RWPE2 (cell line): ENCODE measurements at places on chromosomes 6 and 20.

DNA sequence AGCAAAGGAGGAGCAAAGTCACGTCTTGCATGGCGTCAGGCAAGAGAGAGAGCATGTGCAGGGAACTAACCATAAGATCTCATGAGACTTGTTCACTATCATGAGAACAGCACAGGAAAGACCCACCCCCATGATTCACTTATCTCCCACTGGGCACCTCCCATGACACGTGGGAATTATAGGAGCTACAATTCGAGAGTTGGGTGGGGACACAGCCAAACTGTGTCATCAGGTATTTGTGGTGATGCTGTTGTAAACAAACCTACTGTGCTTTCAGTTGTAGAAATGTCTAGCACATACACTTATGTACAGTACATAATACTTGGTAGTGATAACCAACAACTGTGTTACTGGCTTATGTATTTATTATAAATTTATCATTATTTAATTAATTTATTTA, 128.3 kb downstream of the UTRN start:
- DNase-seq, result no peak

DNA sequence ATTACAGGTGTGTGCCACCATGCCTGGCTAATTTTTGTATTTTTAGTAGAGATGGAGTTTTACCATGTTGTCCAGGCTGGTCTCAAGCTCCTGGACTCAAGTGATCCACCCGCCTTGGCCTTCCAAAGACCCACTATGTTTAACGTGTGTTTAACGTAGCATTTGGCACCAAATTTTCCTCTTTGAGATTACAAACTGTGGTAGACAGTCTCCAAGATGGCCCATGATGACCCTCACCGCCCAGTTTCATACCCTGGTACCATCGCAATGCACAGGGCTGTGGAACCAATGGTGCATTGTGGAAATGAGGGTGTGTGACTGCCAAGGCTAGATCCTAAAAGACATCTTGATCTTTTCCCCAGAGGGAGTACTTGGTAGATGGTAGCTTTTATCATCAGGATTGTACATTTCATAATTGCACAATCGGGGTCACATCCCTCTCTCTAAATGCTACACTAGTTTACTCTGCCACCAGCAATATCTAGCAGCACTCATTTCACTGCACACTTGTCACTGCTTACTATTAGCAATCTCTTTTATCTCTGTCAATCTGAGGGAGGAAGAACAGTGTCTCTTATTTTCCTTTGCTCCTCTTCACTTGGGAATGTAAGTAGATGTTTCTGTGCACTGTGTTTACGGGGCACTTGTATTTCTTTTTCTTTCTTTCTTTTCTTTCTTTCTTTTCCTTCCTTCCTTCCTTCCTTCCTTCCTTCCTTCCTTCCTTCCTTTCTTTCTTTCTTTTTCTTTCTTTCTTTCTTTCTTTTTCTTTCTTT, 96.9 kb downstream of the NOL4L start:
- peak; percentile 48 for DNase-seq

GRCh38 chr6:15751721-15752350, 89.0 kb upstream of the DTNBP1 start:
- DNase-seq, result no peak

- no peak for DNase-seq
Measured at GRCh38 chr6:7907159-7907558, 3.4 kb downstream of the TXNDC5 start.

DNA sequence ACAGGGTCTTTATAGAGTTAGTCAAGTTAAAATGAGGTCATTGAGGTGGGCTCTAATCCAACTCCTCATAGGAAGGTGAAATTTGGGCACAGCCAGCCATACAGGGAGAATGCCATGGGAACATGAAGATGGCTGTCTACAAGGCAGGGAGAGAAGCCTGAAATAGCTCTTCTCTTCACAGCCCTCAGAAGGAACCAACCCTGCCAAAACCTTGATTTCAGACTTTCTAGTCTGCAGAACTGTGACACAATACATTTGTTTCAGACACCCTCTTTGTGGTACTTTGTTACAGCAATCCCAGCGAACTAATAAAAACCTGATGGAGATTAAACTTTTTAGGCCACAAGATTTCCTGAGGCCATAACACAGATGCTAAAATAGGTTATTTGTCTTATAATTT, 43.1 kb upstream of the HECA start:
- DNase-seq, result no peak
